AG08396 (cell line): ENCODE measurements at places on chromosomes 5 and 9.

- peak; percentile 54 for DNase-seq
Observed at GRCh38 chr5:111158105-111158744, 66.0 kb upstream of the CAMK4 start.

DNA sequence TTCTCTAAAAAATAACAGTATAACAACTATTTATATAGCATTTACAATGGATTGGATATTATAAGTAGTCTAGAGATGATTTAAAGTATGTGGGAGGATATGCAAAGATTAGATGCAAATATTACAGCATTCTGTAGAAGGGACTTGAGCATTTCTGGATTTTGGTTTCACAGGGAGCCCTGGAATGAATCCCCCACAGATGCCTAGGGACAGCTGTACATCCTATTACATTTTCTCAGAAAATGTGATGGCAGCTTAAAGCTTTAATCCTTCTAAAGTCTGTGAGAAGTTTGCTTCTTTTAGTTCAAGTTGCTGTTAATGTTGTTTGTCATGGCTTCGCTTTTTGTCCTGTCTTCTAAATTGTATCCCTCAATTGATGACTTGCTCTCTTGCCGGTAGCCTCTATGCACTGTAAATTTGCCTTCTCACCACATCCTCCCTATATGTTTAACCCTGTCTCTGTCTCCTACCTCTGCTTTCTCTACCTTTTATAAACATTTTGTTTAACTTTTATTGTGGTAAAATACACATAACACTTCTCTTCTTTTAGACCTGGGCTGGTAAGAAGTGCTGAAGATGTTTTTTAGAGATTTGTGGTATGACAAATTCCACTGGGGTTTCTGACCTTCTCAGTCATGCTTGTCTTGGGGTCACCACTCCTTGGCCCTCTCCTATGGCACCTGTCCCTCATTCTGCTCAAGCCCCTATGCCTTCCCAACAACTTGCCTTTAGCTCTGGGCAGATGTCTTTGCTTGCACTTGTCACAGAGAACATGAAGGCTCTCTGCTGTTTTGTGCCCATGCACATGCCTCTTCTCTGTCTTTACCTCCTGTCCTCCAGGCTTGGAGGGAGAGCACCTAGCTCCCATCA, 37.9 kb downstream of the LNPEP start:
- DNase-seq = no peak

GRCh38 chr5:17203329-17204132, 13.9 kb upstream of the BASP1 start:
- peak; percentile 75 for DNase-seq

- DNase-seq = peak; percentile 16
Observed at GRCh38 chr9:110058304-110058953, 149.5 kb downstream of the C9orf152 start.

DNA sequence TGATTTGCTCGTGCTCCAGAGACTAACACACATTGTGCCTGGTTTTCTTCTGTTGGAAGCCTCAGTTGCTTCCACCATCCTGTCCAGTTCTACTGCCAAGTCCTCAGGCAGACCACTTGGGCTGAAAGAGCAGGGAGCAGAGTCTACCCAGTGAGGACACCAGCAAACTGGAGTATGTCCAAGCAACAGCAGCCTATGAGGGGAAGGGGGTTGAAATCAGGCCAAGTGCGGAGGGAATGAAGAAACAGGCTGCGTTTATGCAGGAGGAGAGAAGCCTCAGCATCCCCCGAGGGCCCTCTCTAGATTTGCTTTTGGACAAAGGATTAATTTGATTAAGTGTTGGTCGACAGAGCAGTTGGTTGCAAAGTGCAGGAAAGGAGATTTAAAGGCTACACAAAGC, 14.5 kb downstream of the DOCK2 start:
- DNase-seq = no peak

GRCh38 chr5:89662499-89662898, 747.1 kb downstream of the CETN3 start:
- no peak for DNase-seq

- no peak for DNase-seq
Observed at GRCh38 chr5:120012431-120012830, 383.1 kb downstream of the FAM170A start.

DNA sequence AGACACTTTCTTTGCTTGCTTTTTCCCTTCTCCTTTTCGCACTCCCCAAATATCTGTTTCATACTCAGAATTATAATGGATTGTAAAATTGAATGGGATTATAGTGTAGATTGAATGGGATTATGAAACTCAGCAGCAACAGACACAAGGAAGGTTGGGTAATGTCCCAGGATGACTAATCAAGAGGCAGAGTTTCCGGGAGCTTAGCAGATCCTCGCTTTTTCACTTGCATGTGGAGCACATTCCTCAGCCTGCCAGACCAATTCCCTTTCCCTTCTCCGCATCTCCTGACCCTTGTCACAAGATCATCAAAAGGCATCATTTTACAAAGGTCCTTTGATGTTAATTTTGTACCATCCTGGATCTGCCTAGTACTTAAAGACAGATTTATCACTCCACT, 55.1 kb upstream of the SLC1A1 start:
- DNase-seq = peak; percentile 17

- no peak for DNase-seq
Observed at GRCh38 chr9:4970970-4971641, 14.0 kb upstream of the JAK2 start.

- DNase-seq = peak; percentile 4
Observed at GRCh38 chr5:116273448-116274242, 188.8 kb downstream of the COMMD10 start.

- no peak for DNase-seq
Observed at GRCh38 chr5:148311484-148311883, 739 bp upstream of the SPINK7 start.

GRCh38 chr5:120538644-120539043, 74.5 kb downstream of the PRR16 start:
- no peak for DNase-seq

DNA sequence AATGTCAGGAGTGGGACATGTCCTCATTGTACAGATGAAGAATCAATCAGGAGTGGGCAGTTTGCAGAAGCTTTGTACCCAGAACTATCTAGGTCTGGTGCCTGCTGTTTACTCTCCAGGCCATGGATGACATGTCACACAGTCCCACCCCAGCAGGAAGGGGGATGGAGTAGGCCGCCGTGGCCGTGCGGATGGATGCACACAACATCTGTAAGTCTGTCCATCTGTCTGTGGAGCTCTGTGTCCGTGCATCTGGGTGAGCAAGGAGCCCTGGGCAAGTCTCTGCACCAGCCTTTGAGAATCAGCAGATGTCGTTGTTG, 311.5 kb upstream of the IRX4 start:
- DNase-seq = no peak

- no peak for DNase-seq
Observed at GRCh38 chr5:60797482-60798153, 46.5 kb downstream of the ELOVL7 start.

DNA sequence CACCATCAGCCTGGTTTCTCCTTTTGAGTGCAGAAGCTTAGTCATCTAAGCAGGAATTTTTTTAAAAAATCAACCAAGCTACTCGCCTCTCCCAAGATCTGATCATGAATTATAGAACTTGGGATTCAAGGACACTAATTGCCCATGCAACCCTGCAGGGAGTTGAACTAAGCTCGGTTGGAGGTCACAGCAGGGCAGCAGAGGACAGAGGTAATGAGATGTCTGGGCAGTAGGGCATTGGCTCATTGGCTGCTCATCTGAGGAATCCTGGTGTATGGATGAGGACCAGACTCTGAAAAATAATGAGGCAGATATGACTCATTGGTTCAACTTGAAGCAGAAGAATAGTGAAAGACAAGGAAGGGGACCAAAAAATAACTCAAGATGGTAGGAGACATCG, 111.8 kb upstream of the TLE1 start:
- DNase-seq = no peak

GRCh38 chr9:120443489-120443888, 136.5 kb downstream of the CDK5RAP2 start:
- DNase-seq = peak; percentile 63

- no peak for DNase-seq
Observed at GRCh38 chr5:134209477-134210245, 16.2 kb downstream of the PPP2CA start.

DNA sequence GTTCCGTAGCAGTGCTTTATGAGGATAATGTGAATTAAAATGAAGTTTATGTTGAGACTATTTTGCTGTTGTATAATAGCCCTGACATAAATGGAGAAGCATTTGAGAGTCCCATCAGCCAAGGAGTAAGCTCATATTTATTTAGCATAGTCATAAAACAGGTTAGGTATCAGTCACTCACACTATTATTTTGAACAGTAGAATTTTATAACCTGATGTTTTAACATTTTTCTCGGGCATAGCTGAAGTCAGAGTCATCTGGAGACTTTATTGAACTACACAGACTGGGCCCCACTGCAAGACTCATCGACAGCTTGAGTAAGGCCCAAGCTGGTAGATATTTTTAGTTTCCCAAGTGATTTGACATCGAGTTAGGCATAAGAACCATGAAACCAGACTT, 620.3 kb upstream of the WWC1 start:
- DNase-seq = peak; percentile 21

DNA sequence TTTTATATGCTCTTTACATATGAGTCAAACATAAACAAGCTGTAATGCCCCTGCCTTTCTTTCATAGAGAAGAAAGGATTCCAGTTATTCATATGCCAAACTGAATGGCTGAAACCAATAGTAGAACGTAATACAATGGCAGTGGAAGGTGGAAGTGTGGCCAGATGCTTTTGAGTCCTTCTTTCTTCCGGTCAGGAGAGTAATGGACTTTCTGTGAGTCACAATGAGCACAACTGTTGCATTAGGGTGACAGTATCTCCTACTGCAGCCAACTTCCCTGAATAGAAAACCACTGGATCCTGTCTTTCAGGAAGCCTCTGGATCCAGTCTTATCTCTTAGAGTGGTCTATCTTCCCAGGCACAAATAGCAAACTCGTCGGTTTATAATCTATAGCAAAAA, 855.2 kb downstream of the MAT2B start:
- no peak for DNase-seq

GRCh38 chr9:18493451-18493993, 19.6 kb downstream of the ADAMTSL1 start:
- no peak for DNase-seq

DNA sequence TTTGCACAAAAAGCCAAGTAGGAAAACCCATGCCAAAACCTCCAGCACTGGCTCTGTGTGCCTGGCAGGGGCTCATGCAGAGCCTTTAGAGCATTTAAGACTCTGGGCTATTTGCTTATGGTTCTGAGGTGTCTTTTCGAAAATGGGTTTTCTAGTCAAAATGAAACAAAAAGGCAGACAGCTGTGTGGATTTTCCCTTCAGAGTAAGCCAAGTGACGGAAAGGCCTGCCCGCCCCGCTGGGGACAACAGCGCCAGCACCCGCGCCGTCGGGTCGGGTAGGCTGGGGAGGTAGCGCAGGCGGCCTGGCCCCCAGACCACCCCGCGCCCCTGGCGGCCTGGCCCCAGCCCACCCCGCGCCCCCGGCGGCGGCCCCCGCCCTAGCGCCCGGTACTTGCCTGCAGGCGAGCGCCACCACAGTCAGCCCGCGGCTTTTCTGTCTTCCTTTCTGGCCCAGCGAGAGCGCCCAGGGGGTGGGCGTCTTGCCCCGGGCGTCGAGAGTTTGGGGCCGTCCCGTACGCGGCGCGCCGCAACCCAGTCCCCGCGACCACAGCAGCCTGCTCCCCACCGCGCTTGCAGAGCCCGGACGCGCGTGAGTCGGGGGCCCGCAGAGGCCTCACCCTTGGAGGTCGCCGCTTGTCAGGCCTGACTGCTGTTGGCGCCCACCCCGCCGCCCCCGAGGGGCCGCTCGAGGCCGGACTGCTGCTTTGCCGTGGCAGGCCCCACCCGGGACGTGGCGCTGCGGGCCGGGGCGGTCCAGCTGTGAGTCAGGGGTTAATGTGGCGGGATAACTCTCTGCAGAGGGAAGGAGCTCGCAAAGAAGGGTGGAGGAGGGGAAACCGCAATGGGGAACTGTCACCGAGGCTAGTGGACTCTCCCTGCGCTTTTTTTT, at the start of gene TICAM2:
Gene TICAM2 (minus strand): TSS at position 779 of the 890 bp plus-strand sequence. CDS start 21,223 bp downstream, outside the sequence.
- peak; percentile 82 for DNase-seq

- DNase-seq = no peak
Observed at GRCh38 chr9:23321049-23321448, 505.0 kb downstream of the ELAVL2 start.

GRCh38 chr9:29322240-29322639, 1749.0 kb upstream of the C9orf72 start:
- no peak for DNase-seq

GRCh38 chr5:151758141-151758429, 346 bp downstream of the ATOX1 start:
- DNase-seq = peak; percentile 31

DNA sequence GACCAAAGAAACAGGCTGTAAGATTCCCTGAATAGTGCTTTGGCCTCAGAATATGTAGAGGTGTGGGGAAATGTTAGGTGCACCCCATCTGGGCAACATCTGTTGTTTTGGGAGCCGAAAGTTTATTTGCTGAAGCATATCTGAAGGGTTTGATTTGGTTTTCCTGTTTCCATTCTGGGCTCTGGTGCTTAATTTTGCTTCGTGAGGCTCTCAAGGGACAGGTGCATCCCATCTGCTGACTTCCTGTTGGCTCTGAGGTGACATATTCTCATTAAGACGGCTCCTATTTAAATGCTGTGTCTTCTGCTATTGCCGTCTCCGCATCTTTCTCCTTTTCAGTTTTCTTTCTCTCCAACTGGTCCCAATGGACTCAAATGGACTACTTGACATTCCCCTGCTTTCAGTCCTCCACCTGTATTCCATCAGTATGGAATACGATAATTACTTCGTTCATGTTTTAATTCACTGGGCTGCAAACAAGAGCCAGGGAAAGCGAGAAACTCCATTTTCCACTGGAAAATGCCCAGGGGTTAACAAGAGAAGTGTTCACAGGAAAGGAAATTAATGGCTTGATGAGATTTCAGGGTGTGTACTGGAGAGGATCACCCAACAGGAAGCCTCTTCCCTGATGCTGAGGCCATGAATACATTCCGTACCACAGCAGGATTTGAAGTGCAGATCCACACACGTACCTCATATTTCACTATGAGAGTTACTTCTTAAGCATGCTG, 104.0 kb downstream of the MTX3 start:
- DNase-seq = no peak

- peak; percentile 32 for DNase-seq
Observed at GRCh38 chr5:126234563-126235195, 188.5 kb upstream of the GRAMD2B start.

GRCh38 chr9:88537761-88538091, 2.7 kb downstream of the NXNL2 start:
- peak; percentile 86 for DNase-seq

DNA sequence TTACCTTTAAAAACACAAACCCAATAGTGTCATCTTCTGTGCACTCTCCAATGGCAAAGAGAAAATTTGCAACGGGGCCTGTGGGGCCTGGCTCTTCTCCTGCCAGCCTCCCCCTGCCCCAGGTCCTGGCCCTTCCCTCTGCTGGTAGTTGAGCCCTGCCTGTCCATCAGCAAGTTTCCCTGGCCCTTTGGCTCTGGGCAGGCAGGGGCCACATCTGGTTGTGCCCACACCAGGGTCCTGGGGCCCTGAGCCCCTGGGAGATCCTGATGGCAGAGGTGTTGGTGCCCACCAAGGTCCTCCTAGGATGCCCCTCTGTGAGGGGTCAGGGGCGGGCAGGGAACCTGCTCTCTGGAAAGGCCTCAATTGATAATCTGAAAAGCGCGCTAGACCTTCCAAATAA, 157.3 kb downstream of the DAB2IP start:
- no peak for DNase-seq
